ENCODE measurements at places on chromosomes 7 and 10.

- DNase-seq = no peak
These were observed 5.5 kb upstream of the CDHR1 start for GRCh38 chr10:84188815-84189214.

DNA sequence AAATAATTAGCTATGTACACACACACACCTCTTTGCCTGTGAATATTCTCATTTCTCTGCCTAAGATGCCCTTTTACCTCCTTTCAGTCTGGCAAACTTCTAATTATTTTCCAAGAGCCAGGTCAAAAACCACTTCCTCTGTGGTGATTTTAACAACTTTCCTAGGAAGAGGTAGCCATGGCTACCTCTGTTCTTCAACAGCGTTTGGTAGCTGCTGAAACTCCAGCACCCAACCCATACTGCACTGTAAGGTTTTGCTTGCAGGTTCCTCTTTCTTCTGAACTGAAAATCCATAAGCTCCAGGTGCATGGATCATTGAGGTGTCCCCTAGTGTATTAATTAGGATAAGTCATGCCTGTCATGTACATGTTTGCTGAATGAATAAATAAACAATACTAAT lies 25.6 kb downstream of the NRCAM start:
- no peak for DNase-seq

DNA sequence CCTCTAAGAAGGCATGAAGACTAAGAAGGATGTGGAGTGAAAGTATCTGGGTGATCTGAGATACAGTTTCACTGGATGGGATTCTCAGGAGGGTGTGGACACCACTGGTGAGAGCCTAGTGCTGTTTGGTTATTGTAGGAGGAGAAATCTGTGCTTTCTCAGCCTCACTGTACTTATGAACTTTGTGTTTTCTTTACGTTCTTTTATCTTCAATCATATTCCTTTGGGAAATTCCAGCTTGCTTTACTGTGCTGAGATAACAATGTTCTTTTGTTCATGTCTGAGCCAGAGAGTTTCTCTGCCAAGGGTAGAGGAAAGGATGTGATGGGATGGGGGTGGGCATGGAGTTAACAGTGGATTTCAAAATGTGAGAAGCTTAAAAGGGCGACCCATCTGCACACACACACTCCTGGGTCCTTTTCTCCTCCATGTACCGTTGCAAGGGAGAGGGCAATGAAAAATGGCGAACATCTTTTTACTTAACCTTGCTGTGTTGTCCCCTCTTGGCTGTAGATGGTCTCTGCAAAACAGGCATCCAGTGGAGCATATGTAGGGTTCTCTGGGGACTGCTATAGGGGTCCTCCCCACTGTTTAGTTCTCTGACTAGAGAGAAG lies 25.0 kb upstream of the TAX1BP1 start:
- no peak for DNase-seq

DNA sequence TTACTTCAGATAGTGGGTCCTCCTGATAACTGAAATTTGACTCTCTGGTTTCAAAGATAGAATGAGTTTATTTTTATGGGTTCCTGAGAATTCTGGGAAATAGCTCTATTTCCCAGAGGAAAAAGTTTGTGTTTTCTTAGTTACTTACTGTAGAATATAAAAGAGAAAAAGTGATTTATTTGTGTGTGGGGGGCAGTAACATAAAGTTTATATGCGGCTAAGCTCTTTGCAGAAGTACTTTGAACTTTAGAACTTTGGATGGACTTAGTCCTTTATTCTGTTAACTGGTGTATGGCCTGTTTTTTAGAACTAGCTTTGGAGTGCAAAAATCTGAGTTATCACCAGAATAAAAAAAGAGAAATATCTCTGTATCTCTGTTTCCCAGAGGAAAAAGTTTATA lies 157.1 kb downstream of the BBS9 start:
- no peak for DNase-seq

DNA sequence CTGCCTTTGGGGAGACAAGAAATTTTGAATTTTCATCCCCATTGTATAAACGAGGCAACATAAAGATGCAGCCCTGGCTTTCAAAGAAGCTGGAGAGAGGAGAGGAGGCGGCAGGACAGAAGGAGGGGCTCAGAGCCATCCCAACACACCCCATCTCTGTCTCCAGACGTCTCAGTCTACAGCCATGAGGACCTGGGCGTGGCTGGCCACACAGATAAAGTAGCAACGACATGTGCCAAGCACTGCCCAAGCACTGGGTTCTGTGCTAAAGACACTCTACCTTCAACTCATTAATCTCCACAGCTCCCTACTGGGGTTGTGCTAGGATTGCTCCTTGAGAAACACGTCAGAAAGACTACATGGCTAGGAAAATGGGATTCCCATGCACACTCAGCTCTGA lies 65.2 kb downstream of the DLG5 start:
- no peak for DNase-seq

DNA sequence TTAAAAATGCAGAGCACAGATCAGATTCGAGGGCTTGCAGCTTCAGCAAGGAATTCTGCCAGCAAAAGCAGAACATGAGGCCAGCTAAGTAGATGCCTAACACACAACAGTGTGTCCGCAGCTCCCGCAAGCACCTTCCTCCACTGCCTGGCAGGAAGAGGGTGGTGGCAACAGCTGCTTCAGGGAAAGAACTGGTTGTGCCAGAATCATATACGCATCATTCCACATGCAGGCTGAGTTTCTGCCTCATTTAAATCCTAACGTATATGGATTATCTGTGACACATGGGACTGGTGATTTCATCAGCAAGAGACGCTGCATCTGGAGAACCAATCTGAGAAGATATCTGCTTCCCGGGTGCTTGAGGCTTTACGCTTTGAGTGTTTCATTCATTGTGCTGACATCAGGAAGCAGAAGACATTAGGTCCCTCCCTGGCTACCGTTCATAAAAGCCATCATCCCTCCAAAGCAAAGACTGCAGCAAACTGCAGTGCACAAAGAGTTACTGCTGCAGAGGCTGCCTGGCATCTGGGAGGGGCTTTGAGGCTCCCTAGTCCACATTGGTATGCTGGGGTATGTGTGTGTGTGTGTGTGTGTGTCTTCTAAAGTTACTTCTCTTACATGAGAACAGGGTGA lies 78.8 kb downstream of the FAM13C start:
- no peak for DNase-seq

DNA sequence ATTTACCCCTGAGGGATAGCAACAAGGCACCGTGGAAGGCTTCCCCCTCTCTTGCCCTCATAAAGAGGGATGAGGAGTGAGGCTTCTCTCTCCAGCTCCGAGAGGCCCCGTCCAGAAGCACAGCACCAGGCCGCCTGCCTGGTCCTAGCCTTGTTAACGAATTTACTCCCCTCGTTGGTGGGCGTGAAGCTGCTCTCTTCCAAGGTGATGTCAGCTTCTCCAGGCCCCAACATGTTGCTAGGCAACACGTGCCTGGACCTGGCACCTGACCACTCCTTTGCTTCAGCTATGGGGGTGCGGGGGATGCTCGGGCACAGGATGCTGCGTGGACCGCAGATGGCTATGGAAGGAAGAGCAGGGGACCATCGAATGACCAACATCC lies 135.2 kb upstream of the MGMT start:
- no peak for DNase-seq

- DNase-seq = no peak
These were observed 163.3 kb downstream of the GRID1 start for GRCh38 chr10:86203162-86203905.

GRCh38 chr10:34690383-34691049 lies 124.6 kb downstream of the PARD3 start:
- no peak for DNase-seq

GRCh38 chr10:90945491-90946070 lies 24.7 kb upstream of the ANKRD1 start:
- no peak for DNase-seq

DNA sequence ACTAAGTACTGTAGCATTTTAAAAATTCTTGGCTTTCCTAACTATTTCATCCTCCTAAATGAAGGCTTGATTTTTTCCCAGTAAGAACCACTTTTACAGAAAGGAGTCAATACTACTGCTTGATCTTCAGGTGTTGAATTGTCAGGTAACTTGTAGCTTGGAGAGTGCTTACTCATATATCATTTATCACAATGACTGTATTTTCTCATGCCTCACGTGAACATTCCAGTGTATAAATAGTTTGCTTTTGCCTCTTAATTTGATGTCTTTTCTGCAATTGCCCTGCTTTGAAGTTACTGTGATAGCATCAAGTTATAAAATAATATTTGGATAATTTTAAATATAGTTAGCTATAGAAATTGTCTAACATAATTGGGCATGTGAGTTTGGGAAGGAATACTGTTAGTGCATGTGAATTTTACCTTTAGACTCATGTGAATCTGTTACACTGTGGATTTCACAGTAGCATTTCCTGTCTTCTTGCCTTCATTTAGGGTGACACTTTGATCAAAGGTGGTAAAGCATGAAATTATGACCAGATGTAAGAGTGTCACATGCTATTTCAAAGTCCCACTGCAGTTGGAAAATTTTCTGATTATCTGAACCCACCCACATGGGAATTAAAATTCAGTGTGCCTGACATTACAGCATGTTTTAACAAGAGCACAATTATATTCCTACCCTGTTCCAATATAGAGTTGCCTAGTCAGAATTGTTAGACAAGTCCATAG lies 962.8 kb downstream of the DNAJB9 start:
- DNase-seq = no peak

DNA sequence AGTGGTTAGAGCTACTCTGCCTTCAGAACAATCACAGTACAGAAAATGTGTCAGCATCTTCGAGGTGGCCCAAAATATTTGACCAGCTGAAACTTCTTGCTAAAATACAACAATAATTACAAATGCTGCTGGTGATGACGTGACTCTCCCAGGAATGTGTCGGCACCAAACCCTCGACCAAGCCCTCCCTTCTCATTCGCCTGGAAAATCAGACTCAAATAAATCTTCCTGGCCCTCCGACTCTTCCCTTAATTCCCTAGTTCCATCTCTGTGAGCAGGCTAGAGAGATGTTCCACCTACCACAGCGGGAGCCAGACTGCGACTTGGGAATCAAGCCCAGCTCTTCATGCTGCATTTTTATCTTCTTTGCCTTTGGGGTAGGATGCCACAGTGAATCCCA lies 4.1 kb downstream of the PRSS2 start:
- DNase-seq = no peak

DNA sequence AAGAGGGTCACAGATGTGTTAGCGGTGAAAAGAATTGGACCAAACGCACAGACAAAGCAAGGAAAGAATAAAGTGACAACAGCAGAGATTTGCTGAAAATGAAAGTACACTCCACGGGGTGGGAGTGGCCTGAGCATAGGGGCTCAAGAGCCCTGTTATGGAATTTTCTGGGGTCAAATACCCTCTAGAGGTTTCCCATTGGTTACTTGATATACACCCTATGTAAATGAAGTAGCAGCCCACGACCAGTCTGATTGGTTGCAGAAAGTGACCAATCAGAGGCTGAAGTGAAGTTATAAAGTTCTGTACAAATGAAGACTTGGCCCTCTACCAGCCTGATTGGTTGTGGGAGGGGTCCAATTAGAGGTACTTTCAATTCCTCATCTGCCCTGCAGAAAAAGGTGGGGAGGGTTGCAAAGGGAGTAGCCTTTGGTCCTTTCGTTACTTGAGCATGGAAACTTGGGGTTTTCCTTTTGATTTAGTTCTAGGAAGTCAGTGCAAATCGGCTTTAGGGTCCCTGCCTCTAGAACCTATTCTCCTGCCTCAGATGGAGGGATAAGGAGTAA lies 125.6 kb upstream of the PRPS1L1 start:
- DNase-seq = no peak

DNA sequence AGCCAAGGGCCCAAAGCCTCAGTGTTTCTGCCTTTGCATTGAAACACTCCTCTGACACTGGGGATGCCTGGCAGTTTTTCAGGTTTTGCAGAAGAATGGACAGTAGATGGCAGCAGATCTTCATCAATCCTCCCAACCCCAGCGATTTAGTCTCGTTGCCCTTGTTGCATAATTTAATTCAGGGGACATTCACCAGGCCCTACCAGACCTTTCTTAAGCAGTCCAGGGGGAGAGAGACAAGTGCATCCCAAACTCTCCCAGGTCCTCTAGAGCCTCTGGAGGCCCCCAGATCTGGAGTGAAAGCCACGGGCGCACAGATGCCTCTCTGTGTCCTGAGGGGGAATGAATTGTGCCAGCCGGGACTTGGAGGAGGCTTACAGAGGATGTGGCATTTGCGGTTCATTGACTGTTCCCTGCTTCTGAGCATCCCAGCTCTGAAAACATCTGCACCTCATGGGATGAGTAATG lies 29.6 kb downstream of the MINDY4 start:
- DNase-seq = no peak
